H9 (cell line): ENCODE measurements at places on chromosomes 2 and 18. TPM values are rescaled to one million over a fixed set of nuclear protein-coding genes. Genes with fewer than 3 reads are reported as not detected.

The COMMD1 gene
- 31.5 and 34.6 TPM in 2 replicates for total RNA-seq

DNA sequence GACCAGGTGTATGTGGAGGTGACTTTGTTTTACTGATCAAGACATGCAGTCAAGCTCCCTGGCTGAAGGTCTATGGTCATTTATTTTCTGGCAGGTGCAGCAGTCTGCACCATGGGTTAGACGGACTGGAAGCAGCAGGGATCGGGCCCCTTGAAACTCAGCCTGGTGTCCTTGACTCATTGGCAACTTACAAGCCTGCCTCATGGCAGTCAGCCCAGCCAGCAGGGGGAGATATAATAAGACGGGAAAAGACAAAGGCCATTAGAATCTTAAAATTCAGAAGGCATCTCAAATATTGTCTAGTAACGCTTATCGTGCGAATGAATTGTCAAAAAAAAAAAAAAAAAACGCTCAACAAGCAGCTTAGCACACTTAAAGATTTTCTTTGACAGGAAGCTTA lies 308.2 kb downstream of the EN1 start:
- peaks cover 8% of the 10 kb centered on the region; the same call in 2 of the 3 replicates for H3K36me3 ChIP-seq
- H3K27ac ChIP-seq: no peak overlapping the region
- no peak overlapping the region for H3K4me3 ChIP-seq

The EVX2 gene
- not detected in 2 replicates for total RNA-seq

The SLC16A14 gene
- 0.61 and 1.1 TPM in 2 replicates for total RNA-seq

The LAMA1 gene
- total RNA-seq: 28.7 and 28.8 TPM in 2 replicates

GRCh38 chr2:44943031-44943692 lies 1.7 kb downstream of the SIX3 start:
- H3K4me1 ChIP-seq: peaks cover 5% of the 10 kb centered on the region
- H3K36me3 ChIP-seq: no peaks in the 10 kb centered on the region; the same call in 2 of the 3 replicates
- H3K27me3 ChIP-seq: peaks cover 83% of the 10 kb centered on the region
- H3K27ac ChIP-seq: no peak overlapping the region

- H3K27ac ChIP-seq: no peak overlapping the region
- no peak overlapping the region for H3K4me3 ChIP-seq
- H3K36me3 ChIP-seq: no peaks in the 10 kb centered on the region; the same call in 2 of the 3 replicates
- H3K4me1 ChIP-seq: no peaks in the 10 kb centered on the region; the same call in 1 of the 2 replicates
- H3K27me3 ChIP-seq: no peaks in the 10 kb centered on the region
These were observed 324.4 kb downstream of the ALK start for GRCh38 chr2:29597035-29597434.

- no peaks in the 10 kb centered on the region for H3K27me3 ChIP-seq
- H3K36me3 ChIP-seq: peaks cover 23% of the 10 kb centered on the region
- H3K4me1 ChIP-seq: no peaks in the 10 kb centered on the region
- no peak overlapping the region for H3K27ac ChIP-seq
These were observed 9.4 kb downstream of the ADAM23 start for GRCh38 chr2:206452750-206453149.

The IGFBP5 gene
- total RNA-seq: 0.61 and 0.90 TPM in 2 replicates

- no peaks in the 10 kb centered on the region for H3K36me3 ChIP-seq
- H3K4me3 ChIP-seq: no peak overlapping the region
- DNase-seq: no peak
- no peak overlapping the region for H3K27ac ChIP-seq
These were observed 632.4 kb upstream of the SLC8A1 start for GRCh38 chr2:41084321-41084720.

DNA sequence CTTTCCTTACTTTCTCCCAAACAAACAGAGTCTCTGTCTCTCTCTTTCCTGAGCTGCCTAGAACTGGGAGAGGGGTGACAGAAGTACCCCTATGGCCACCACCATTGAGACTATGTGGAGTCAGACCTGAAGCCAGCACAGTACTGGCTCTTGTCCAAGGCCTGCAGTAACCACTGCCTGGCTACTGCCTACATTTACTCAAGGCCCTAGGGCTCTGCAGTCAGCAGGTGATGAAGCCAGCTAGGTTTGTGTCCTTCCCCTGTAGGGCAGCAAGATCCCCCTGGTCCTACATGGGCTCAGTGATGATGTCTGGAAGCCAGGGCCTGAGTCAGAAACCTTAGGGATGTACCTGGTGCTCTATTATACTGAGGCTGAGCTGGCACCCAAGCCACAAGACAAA lies 12.2 kb downstream of the MYO3B start:
- H3K4me1 ChIP-seq: no peaks in the 10 kb centered on the region
- H3K27me3 ChIP-seq: no peaks in the 10 kb centered on the region
- H3K4me3 ChIP-seq: no peak overlapping the region
- no peak for DNase-seq
- H3K27ac ChIP-seq: no peak overlapping the region
- peaks cover 21% of the 10 kb centered on the region for H3K36me3 ChIP-seq

GRCh38 chr2:33581872-33582271 lies 17.2 kb downstream of the FAM98A start:
- H3K27ac ChIP-seq: no peak overlapping the region
- DNase-seq: no peak
- peaks cover 2% of the 10 kb centered on the region; the same call in 1 of the 2 replicates for H3K4me1 ChIP-seq

The L3MBTL4 gene
- total RNA-seq: 1.9 and 2.0 TPM in 2 replicates

The DNAJC5G gene
- 0.37 and 0.44 TPM in 2 replicates for total RNA-seq

The CHAC2 gene
- 10.7 and 11.3 TPM in 2 replicates for total RNA-seq

- no peak for DNase-seq
- H3K4me1 ChIP-seq: no peaks in the 10 kb centered on the region
- H3K27ac ChIP-seq: no peak overlapping the region
- no peaks in the 10 kb centered on the region for H3K27me3 ChIP-seq
- no peaks in the 10 kb centered on the region for H3K36me3 ChIP-seq
These were observed 433.2 kb upstream of the RGPD4 start for GRCh38 chr2:107393516-107393915.

DNA sequence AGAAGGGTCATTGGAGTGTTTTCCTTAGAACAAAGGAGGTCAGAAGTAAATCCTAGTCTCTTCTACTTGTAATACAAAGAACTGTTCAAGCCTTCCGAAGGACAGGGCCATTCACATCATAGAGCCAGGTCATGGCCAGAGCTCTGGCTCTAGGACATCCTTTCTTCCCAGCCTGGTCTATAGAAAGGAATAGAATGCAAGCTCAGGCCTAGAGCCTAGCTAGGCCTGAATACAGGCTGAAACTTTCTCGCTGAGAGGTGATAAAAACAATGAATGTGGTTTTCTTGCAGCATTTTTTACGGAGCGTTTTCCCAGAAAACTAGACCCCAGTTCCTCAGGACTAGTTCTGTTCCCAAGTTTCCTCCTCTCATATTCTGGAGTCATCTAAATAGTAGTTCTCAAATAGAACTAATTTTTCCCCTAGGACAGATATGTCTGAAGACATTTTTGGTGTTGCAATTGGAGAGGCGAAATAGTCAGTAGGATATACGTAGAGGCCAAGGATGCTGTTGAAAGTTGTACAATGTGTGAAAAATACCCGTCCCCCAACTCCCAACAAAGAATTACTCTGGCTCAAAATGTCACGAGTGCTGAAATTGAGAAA lies 6.8 kb downstream of the UGT1A6 start:
- no peak overlapping the region for H3K4me3 ChIP-seq
- H3K27ac ChIP-seq: no peak overlapping the region
- H3K4me1 ChIP-seq: no peaks in the 10 kb centered on the region
- no peaks in the 10 kb centered on the region for H3K27me3 ChIP-seq
- no peaks in the 10 kb centered on the region for H3K36me3 ChIP-seq

The GULP1 gene
- total RNA-seq: 124 and 140 TPM in 2 replicates

DNA sequence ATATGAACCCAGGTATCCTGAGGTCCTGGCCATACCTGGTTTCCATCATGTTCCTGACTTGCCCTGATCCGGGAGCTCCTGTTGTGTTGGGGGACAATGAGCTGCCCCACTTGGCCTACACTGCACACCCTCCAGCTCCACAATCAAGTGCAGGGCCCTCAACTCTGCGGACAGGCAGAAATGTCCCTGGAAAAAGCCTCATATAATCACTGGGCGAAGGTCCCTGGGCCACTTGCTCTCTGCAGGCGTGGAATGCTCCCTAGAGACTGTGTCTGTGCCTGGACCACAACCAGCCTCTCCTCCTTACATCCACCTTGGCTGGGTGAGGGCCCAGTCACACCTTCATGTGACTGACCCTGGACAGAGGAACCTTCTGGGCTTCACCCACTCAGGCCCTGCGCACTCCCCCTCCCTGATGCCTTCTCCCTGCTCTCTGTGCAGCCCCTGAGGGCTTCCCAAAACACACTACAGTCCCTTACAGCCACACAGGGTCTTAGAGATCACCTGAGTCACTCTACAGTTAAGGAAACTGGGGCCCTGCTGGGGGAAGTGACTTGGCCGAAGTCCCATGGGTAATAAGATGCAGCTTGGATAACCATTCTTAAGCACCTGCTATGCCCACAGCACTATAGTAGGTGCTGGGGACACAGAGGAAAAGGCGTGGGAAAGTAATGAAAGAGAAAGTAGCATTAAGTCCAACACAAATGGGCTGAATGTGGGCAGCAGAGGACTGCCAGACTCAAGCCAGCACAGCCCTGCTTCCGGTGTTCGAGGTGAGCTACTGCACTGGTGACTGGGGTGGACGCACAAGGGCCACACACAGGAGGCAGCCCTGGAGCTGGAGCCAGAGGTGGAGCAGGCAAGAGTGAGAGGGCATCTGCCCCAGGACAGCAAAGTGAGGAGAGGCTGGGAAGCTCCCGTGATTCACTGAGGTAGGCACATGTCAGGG lies 9.8 kb downstream of the BOLA3 start:
- H3K27ac ChIP-seq: no peak overlapping the region
- no peak overlapping the region for H3K4me3 ChIP-seq
- H3K27me3 ChIP-seq: no peaks in the 10 kb centered on the region
- H3K36me3 ChIP-seq: peaks cover 27% of the 10 kb centered on the region; the same call in 2 of the 3 replicates
- no peaks in the 10 kb centered on the region for H3K4me1 ChIP-seq

The NGEF gene
- 1.9 and 2.2 TPM in 2 replicates for total RNA-seq

DNA sequence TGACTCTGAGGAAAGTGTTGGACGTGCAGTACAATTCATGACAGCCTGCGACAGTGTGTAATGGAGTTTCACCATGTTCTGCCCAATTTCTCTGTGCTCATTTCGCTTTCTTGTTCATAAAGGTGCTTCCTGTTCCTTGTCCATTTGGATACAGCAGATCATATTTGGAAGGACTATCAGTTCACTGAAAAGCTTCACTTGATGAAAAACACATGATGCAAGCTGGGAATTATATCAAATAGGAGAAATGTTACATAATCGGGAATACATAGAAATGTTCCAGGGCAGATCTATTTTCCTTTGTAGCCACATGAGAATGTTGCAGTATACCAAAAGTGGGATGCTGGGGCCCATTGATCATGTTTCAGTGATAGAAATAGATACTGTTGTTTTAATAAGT lies 266.3 kb upstream of the SLC14A2 start:
- DNase-seq: no peak
- H3K27ac ChIP-seq: no peak overlapping the region
- no peaks in the 10 kb centered on the region for H3K36me3 ChIP-seq
- no peaks in the 10 kb centered on the region for H3K27me3 ChIP-seq
- H3K4me1 ChIP-seq: no peaks in the 10 kb centered on the region

The GYPC gene
- total RNA-seq: 13.6 and 14.0 TPM in 2 replicates

The SERTAD2 gene
- total RNA-seq: 3.5 and 3.7 TPM in 2 replicates

DNA sequence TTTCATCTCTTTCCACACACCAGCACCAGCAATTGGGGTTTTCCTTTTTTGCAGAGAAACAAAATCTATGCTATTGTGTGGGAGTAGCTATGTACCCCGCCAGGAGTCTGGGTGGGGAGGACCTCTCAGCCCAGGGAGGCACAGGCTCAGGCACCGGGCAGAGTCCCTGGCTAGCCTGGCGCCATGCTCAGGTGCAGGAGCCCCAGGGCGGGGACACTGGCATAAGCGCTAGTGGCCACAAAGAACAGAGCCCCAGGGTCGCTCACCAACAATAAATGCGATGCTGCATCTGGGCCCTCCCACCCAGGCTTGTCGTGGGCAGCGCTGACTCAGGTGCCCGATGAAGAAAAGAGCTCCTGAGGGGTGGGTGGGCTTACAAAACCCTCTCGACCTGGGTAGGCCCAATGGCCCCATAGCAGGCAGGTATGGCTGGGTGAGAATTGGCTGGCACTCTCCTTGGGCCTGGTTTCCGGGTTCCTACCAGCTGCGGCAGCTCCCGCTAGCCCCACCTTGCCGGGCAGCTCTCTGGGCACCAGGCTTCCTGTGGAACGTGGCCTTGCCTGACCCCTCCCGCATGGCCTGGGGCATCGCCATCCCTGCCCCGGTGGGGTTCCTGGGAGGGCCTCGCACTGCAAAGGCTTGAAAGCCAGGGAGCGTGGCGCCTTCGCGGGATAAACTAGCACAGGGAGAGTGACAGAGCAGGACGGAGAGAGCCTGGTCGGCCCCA lies 31.8 kb upstream of the COL6A3 start:
- no peak for DNase-seq
- H3K27ac ChIP-seq: no peak overlapping the region
- H3K4me3 ChIP-seq: no peak overlapping the region

- H3K27me3 ChIP-seq: no peaks in the 10 kb centered on the region
- H3K4me1 ChIP-seq: no peaks in the 10 kb centered on the region
- no peak overlapping the region for H3K27ac ChIP-seq
- no peaks in the 10 kb centered on the region for H3K36me3 ChIP-seq
- H3K4me3 ChIP-seq: no peak overlapping the region
These were observed 164.1 kb downstream of the PAX3 start for GRCh38 chr2:222134654-222135053.

DNA sequence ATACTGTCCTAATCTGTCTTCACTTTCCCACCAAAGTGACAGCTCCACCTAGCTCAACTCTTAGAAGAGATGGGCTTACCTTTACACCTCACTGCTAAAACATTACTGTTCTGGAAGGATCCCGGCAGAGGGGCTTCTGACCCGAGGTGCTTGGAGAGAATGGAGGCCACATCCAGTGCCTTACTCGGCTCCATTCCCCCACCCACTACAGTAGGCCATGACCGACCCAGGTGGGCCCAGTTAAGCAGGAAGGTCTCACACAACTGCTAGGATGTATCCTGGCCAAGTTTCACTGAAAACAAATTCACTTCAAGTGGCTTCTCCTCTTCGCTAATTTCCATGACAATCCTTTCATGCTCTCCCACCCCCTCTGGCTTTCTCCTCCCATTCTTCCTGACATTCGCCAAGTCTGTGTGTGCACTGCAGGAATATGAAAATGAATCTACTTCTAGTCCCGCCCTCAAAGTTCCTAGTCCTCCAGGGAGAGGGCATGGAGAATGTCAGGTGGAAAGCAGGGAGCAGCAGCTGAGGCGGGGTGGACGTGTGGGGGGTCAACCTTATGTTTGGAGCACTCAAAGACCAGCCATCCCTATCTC lies 11.8 kb downstream of the WIPF1 start:
- peaks cover 13% of the 10 kb centered on the region; the same call in 1 of the 2 replicates for H3K4me1 ChIP-seq
- H3K27me3 ChIP-seq: no peaks in the 10 kb centered on the region
- H3K36me3 ChIP-seq: no peaks in the 10 kb centered on the region
- H3K4me3 ChIP-seq: peak overlapping the region; percentile 45; the same call in 2 of the 3 replicates
- H3K27ac ChIP-seq: no peak overlapping the region

The KIAA2012 gene
- total RNA-seq: not detected in 2 replicates

DNA sequence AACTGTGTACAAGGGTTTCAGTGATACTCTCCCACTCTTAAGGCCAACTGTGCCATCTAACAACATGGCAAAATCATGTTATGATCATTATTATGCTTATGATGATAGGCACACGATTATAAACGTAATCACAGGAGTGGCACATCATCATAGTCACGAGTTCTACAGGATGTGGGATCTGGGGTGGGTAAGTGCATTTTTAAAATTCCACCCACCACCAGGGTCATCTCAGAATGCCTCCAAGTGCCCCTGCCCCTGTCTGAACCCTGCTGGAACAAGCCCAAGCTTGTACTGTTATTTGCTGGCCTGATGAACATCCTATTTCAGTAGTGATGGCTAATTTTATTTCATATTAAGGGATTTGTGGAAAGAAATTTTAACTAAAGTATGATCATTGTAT lies 117.8 kb downstream of the PTPRM start:
- DNase-seq: no peak
- H3K27me3 ChIP-seq: no peaks in the 10 kb centered on the region
- peaks cover 4% of the 10 kb centered on the region; the same call in 1 of the 2 replicates for H3K4me1 ChIP-seq

GRCh38 chr2:16106619-16107018 lies 166.3 kb downstream of the MYCN start:
- peaks cover 16% of the 10 kb centered on the region; the same call in 1 of the 2 replicates for H3K4me1 ChIP-seq
- peak overlapping the region; percentile 100 for H3K27ac ChIP-seq
- H3K4me3 ChIP-seq: no peak overlapping the region
- no peak for DNase-seq

The SLC8A1 gene
- total RNA-seq: 1.7 and 1.9 TPM in 2 replicates
